ENCODE measurements at places on chromosomes 5 and 9. TPM values are rescaled to one million over a fixed set of nuclear protein-coding genes. Genes with fewer than 3 reads are reported as not detected.

Gene CNTNAP3B
- total RNA-seq: 71.1 TPM

- H3K27ac ChIP-seq: no peak overlapping the region
- H3K4me1 ChIP-seq: no peaks in the 10 kb centered on the region
- H3K27me3 ChIP-seq: no peaks in the 10 kb centered on the region
- DNase-seq: no peak
- H3K4me3 ChIP-seq: no peak overlapping the region
Observed at GRCh38 chr5:53053364-53053763, 56.2 kb downstream of the MOCS2 start.

Gene ZDHHC11
- 11.8 TPM for total RNA-seq

- no peaks in the 10 kb centered on the region for H3K36me3 ChIP-seq
- no peak overlapping the region for H3K27ac ChIP-seq
- H3K4me1 ChIP-seq: peaks cover 7% of the 10 kb centered on the region
- no peaks in the 10 kb centered on the region for H3K27me3 ChIP-seq
- H3K4me3 ChIP-seq: no peak overlapping the region
Observed at GRCh38 chr5:176781054-176781375, 29.3 kb upstream of the UNC5A start.

Gene RAB3C
- 2.6 TPM for total RNA-seq

DNA sequence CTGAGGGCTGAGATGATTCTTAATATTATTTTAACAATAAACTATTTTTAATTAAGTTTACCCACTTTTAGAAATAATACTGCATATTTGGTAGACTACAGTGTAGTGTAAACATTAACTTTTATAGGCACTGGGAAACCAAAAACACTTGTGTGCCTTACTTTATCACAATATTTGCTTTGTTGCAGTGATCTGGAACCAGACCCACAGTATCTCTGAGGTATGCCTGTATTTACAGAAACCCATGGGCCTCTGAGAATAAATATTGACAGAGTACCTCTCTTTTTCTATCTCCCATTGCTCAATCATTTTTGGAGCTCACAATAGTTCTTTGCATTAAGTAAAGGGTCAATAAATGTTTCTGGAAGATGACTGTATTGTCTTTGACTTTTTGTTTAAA lies 73.3 kb downstream of the SLCO4C1 start:
- no peaks in the 10 kb centered on the region for H3K36me3 ChIP-seq
- DNase-seq: no peak
- H3K4me1 ChIP-seq: no peaks in the 10 kb centered on the region
- no peak overlapping the region for H3K27ac ChIP-seq
- H3K4me3 ChIP-seq: no peak overlapping the region
- H3K27me3 ChIP-seq: no peaks in the 10 kb centered on the region

Gene LCN12
- not detected for total RNA-seq

Gene ST6GALNAC6
- 131 TPM for total RNA-seq

Gene SHC3
- total RNA-seq: 2.2 TPM

GRCh38 chr5:61283471-61283870 lies 48.6 kb upstream of the ZSWIM6 start:
- H3K4me3 ChIP-seq: no peak overlapping the region
- H3K4me1 ChIP-seq: peaks cover 24% of the 10 kb centered on the region
- no peak overlapping the region for H3K27ac ChIP-seq
- H3K36me3 ChIP-seq: no peaks in the 10 kb centered on the region
- H3K27me3 ChIP-seq: no peaks in the 10 kb centered on the region
- DNase-seq: no peak

Gene ZNF346
- 18.7 TPM for total RNA-seq

- no peak overlapping the region for H3K4me3 ChIP-seq
- no peak for DNase-seq
Observed at GRCh38 chr9:96398582-96399324, 15.2 kb upstream of the SLC35D2 start.

Gene C5orf46
- total RNA-seq: not detected

GRCh38 chr5:181098762-181099601 lies 32.0 kb downstream of the OR2V1 start:
- peak; percentile 90 for DNase-seq
- H3K4me3 ChIP-seq: no peak overlapping the region
- H3K4me1 ChIP-seq: peaks cover 7% of the 10 kb centered on the region
- no peaks in the 10 kb centered on the region for H3K36me3 ChIP-seq
- H3K27me3 ChIP-seq: peaks cover 17% of the 10 kb centered on the region
- H3K27ac ChIP-seq: no peak overlapping the region

DNA sequence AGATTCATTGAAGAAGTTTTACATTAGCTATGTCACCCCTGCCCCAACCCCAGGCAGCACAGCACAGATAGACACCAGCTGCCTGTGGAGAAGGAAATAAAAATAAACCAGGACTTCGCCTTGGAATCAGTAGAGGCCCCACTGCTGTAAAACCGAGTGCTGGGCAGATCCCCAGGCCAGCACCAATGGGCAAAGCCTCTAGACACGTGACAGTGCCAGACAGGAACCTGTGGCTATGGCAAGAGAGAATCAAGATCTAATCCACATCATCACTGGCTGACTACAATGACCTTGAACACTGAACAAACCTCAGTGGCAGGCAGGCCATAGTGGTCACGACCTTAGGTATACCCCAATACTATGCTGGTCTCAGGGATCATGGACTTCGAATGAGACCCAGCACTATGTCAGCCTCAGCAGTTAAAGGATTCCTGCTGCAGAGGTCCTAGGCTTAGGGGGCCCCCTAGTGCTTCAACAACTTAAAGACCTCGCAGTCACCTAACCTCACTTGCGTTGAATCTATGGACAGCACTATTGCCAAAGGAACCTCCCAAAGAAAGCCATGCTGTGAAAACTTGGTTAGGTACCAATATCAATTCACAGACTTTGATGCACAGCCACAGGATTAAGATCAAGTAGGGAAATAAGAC lies 2118.6 kb upstream of the C9orf72 start:
- no peaks in the 10 kb centered on the region for H3K27me3 ChIP-seq
- H3K4me1 ChIP-seq: no peaks in the 10 kb centered on the region
- no peak for DNase-seq
- no peaks in the 10 kb centered on the region for H3K36me3 ChIP-seq
- H3K27ac ChIP-seq: no peak overlapping the region

GRCh38 chr5:91059409-91059808 lies 323.7 kb downstream of the ARRDC3 start:
- DNase-seq: no peak
- H3K27me3 ChIP-seq: no peaks in the 10 kb centered on the region
- peaks cover 13% of the 10 kb centered on the region for H3K4me1 ChIP-seq
- H3K27ac ChIP-seq: no peak overlapping the region
- no peak overlapping the region for H3K4me3 ChIP-seq

Gene GRIN3A
- total RNA-seq: under 0.01 TPM

DNA sequence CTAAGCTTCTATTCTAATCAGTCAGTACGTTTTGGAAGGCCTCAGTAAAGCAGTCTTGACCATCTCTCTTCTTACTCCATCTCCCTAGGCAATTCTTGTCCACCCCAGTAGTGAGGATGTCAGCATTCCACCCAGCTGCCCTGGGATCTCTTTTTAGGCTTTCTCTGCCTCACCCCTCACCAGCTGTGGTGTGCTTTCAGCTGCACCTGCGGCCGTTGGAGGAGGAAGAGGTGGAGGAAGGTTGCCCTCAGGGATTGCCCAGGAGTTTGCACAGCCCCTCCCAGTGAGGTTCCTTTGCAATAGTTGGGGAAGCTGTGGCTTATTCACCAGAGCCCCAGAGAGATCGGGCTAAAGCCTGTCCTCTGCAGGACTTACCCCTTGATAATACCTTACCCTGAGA lies 615.8 kb downstream of the BNC2 start:
- H3K4me3 ChIP-seq: no peak overlapping the region
- H3K4me1 ChIP-seq: no peaks in the 10 kb centered on the region
- no peak for DNase-seq
- no peaks in the 10 kb centered on the region for H3K27me3 ChIP-seq
- H3K27ac ChIP-seq: no peak overlapping the region

Gene PNPLA7
- total RNA-seq: 6.2 TPM

Gene ZNF300
- total RNA-seq: 1.7 TPM

DNA sequence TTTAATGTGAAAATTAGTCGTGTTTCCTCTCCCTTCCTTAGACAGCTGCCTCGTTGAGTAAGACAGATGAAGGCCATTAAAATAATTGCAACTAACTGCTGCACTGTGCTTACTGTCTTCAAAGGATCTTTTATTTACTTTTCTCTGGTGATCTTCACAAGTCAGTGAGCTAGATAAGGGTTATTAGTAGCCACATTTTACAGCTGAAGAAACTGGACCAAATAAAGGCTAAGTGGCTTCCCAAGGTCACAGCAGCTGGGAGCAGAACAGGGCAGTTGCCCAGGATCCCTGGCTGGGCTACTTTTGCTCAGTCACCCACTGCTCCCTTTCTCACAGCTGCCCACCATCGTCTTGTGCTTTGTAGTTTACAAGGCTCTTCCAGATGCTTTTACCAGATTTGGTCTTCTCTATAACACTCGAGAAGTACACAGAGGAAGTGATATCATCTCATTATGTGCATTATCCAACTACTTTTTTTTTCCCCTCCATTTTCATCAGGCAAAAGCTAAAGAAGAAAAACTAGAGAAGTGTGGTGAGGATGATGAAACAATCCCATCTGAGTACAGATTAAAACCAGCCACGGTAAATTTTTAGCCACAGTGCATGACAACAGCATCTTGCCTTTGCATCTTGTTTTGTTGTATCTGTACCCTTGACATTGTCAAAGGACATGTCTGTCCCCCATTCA lies 61.8 kb downstream of the ERAP1 start:
- H3K4me3 ChIP-seq: no peak overlapping the region
- no peaks in the 10 kb centered on the region for H3K27me3 ChIP-seq
- peaks cover 24% of the 10 kb centered on the region for H3K4me1 ChIP-seq
- DNase-seq: no peak
- H3K27ac ChIP-seq: no peak overlapping the region
- peaks cover 96% of the 10 kb centered on the region for H3K36me3 ChIP-seq

DNA sequence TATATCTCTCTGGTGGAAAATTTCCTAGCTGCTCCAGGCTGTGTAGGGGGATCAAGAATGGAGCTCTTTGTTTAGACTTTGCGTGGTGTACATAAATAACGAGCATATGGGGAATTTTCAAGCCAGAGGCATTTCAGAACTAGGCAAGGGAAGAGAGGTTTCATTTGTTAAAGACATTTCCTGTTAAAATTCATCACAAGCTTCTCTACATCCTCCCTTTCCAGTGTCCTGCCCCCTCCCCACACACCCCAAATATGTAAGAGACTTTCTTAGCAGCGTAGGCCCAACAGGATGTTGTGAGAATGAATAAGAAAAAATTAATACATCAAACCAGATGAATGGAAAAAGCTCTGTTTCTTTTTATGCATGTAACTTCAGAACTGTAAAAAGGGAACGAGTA lies 150.3 kb downstream of the GPBP1 start:
- no peaks in the 10 kb centered on the region for H3K27me3 ChIP-seq
- H3K27ac ChIP-seq: no peak overlapping the region
- H3K36me3 ChIP-seq: no peaks in the 10 kb centered on the region

DNA sequence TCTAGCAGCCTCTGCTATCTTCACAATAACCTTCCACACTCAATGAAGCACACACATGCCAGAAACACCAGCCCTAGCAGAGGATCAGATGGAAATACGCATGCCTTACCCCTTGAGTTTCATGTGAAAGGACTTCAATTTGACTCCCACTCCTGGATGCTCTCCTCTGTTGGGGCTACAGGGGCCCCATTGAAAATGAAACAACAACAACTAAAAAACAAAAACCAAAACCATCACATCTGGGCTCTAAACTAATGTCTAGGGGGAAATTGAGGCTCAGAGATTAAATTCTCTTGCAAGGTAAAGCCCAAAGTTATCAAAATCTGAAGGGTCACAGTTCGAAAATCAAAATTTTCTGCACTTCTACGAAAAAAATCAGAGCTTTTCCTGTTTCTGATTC lies 7.9 kb upstream of the RFESD start:
- no peaks in the 10 kb centered on the region for H3K36me3 ChIP-seq
- H3K4me3 ChIP-seq: no peak overlapping the region
- DNase-seq: no peak

Gene IFNB1
- total RNA-seq: not detected

DNA sequence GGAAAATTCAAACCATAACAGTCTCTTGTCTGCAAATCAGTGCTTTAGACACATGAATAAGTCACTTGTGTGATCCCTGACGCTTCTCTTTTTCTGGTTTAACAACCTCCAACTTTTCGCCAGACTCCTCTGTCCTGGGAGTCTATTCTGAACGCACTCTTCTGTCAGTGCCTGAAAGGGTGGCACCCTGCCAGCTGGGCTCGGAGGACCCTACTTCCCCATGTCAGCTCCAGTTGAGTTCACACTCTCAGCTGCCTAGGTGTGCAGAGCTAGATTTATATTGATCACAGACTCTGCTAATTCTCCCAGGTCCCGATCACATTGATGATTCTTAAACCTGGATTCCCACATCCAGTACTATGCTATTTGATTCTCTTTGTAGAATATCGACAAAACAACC lies 649.1 kb downstream of the BNC2 start:
- no peak overlapping the region for H3K4me3 ChIP-seq
- H3K27ac ChIP-seq: no peak overlapping the region
- no peaks in the 10 kb centered on the region for H3K27me3 ChIP-seq
- H3K36me3 ChIP-seq: no peaks in the 10 kb centered on the region
- DNase-seq: no peak

DNA sequence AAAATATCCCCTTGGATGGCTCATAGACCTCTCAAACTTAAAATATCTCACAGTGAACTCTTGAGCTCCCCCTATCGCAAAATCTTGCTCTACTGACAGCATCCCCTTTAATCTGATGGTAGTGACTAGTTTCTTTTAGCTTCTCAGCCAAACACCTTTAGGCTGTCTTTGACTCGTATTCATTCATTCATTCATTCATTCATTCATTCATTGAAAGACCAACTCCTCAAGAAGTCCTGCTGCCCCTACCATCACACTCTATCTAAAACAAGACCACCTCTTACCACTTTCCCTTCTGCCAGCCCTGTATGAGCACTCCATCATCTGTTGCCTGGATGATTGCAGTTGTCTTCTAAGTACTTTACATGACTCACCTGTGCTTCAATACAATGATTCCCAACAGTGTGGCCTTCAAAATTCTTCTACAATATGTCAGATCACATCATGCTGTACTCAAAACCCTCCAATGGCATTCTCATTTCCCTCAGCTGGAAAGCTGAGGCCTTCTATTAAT lies 46.8 kb downstream of the ITGA2 start:
- H3K27ac ChIP-seq: no peak overlapping the region
- H3K4me3 ChIP-seq: no peak overlapping the region
- no peaks in the 10 kb centered on the region for H3K27me3 ChIP-seq
- DNase-seq: no peak
- H3K36me3 ChIP-seq: no peaks in the 10 kb centered on the region
- H3K4me1 ChIP-seq: peaks cover 32% of the 10 kb centered on the region

Gene IRX2
- total RNA-seq: not detected

- H3K27me3 ChIP-seq: no peaks in the 10 kb centered on the region
- peaks cover 36% of the 10 kb centered on the region for H3K36me3 ChIP-seq
- H3K4me3 ChIP-seq: peak overlapping the region; percentile 2
- H3K4me1 ChIP-seq: peaks cover 50% of the 10 kb centered on the region
- peak overlapping the region; percentile 16 for H3K27ac ChIP-seq
Observed at GRCh38 chr5:115838885-115839518, 2.4 kb downstream of the ATG12 start.

Gene MEIKIN
- total RNA-seq: not detected

- H3K4me3 ChIP-seq: no peak overlapping the region
- no peak for DNase-seq
- H3K4me1 ChIP-seq: peaks cover 35% of the 10 kb centered on the region
- H3K36me3 ChIP-seq: peaks cover 6% of the 10 kb centered on the region
- H3K27ac ChIP-seq: no peak overlapping the region
Observed at GRCh38 chr5:154223320-154223719, 32.8 kb downstream of the GALNT10 start.

GRCh38 chr9:130201399-130201873 lies 29.2 kb downstream of the NCS1 start:
- H3K4me3 ChIP-seq: no peak overlapping the region
- H3K36me3 ChIP-seq: peaks cover 8% of the 10 kb centered on the region
- H3K4me1 ChIP-seq: peaks cover 61% of the 10 kb centered on the region
- DNase-seq: no peak
- H3K27me3 ChIP-seq: no peaks in the 10 kb centered on the region

Gene DNAI1
- total RNA-seq: not detected
